ENCODE measurements at places on chromosomes 11 and 22. TPM values are rescaled to one million over a fixed set of nuclear protein-coding genes. Genes with fewer than 3 reads are reported as not detected.

Gene UPK3A
- polyA plus RNA-seq = not detected

Gene MS4A3
- 0.80 TPM for polyA plus RNA-seq

DNA sequence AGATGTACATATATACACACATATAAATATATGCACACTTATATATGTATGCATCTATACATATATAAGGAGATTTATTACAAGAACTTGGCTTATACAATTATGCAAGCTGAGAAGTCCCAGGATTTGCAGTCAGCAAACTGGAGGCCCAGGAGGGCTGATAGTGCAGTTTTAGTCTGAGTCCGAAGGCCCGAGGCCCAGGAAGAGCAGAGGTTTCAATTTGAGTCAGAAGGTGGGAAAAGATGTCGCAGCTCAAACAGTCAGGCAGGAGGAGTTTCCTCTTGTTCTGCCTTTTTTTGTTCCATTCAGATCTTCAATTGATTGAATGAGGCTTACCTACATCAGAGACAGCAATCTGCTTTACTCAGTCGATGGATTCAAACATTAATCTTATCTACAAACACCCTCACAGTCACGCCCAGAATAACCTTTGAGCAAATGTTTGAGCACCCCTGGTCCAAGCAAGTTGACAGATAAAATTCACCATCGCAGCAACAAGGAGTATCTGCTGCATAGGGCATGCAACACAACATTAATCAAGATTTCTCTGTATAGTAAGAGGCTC is 4.0 kb upstream of the SGSM1 start:
- DNase-seq = no peak

DNA sequence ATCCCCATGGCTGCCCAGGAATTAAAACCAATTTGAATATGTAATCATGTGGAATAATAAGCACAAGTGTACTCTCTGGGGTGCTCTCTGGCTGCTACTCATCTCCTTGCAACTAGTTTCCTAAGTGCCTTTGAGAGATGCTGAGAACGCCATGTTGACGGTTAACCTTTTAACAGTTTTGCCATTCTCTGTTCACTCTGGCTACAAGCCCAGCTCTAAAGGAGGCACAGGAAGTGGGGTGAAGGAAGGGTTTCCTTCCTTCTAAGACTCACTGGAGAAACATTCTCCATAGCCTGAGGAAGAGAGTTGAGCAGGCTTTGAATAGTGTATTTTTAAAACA is 122.0 kb upstream of the ZC3H12C start:
- DNase-seq = no peak

DNA sequence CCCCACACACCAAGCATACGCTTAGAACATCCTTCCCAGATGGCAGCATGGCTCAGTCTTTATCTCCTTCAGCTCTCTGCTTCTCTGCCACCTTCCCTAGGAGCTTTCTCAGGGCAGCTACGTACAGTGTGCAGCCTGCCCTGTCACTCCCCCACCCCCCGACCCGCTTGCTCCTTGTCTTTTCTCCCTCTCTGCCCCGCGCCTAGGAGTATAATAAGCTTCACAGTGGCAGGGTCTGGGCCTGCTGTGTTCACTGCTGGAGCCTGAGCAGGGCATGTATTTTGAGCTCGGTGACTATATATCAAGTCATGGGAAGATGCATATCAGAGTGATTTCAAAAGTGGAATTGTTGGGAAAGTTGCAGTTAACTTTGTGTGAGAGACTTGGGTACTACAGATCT is 55.8 kb upstream of the ADSL start:
- no peak for DNase-seq

DNA sequence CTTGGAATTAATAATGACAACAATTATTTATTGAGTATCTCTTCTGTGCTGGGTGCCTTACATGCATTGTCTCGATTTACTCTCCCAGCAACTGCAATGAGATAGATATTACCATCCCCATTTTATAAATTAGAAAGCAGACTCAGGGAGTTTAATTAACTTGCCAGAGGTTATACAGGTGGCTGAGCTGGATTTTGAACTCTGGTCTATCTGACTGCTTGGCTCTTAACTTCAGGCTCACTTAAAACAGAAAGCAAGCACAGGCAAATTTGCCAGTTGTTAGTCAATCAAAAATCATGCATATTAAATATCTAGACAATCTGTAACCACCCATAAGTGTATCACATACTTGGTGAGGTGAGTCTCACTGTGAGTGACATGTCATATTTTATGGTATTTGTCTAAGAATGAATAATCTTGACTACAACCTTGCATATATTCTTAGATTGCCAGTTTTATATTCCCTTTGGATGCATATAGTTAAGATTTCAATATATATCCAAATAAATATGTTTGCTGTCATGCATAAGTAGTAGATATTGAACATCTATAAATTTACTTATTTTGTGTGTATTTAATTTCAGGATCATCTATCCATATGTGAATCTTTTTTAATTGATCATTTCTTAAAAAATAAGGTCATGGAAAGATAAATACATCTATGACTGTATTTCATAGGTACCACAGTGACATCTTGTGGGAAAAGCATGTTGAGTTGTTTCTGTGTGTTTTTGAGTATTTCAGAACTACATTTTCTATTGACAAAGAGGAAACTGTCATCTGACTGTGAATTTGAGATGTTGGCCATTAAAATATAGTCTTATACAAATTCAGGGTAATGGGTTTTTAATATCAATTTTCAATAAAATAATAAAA is 112.0 kb upstream of the ARHGAP42 start:
- no peak for DNase-seq

DNA sequence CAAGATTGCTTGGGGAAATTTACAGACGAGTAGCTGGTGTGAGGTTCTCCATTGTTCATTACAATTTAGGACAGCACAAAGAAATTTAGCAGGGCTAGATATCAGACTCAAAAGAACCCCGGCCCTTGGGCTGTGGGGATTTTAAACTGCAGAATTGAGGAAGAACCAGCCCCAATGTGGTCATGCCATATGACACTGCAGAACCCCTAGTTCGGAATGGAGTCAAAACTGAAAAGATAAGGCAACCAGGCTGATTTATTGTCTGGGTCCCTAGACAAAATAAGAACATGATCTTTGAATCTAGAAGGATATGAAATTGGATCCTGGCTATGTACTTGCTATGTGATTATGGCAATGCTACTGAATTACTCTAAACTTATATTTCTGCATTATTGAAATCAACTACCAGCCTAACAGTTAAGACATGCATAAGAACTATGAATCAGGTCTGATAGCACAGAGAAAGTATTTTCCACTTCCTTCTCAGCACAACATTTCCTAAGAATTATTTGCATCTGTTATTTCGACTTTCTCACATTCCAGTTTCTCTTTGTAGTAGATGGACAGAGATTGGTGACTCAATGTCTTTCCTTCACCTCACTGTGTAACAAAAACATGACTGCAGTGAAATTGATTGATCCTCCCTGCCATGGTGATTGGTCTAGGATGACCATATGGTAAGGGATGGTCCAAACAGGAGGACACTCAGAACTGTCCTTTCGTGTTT is 13.2 kb downstream of the MMP3 start:
- DNase-seq = no peak

- no peak for DNase-seq
These were observed 13.9 kb downstream of the NNMT start for GRCh38 chr11:114310095-114310494.

DNA sequence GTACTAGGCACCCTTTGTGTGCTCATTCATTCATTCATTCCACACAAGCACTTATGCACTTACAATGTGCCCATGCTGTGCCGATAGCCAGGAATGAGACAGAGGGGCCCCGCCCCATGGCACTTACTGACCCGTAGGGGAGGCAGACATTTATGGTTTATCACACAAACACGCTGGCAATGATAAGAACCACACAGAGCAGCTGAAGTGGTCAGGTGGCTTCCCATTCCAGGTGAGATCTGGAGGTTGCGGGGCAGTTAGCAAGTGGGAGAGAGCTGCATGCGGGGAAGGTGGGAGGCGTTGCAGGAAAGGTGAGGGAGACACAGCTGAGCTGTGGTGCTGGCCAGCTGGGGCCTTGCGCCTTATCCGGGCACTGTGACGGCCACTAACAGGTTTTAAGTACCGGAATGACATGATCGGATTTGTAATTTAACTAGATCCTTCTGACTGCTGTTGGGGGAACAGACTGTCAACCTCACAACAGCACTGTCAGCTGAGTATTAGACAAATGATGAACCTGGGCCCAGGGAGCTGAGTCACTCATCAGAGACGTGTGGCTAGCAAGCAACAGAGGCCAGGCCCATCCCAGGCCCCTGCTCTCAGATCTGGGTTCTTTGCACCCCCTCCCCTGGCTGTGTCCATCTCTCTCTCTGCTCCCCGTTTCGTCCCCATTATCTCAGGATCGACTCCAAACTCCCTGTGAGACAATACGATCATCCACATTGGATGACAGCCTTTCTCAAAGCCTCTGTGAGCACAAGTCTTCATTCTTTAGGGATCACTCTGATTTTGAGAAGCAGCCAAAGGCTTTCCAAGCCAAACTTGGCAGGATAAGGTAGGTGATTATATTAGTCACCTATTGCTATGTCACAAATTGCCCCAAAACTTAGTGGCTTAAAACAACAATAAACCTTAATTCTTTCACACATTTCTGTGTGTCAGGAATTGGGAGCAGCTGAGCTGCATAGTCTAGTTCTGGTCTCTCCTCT is 28.4 kb downstream of the RASD2 start:
- DNase-seq = no peak

- DNase-seq = no peak
These were observed 245.9 kb upstream of the ANO3 start for GRCh38 chr11:26086028-26086427.
